Bronchial epithelial cell (primary cell): ENCODE measurements at places on chromosomes 2 and 18. TPM values are rescaled to one million over a fixed set of nuclear protein-coding genes. Genes with fewer than 3 reads are reported as not detected.

Gene CD207
- total RNA-seq: not detected in 2 replicates

- DNase-seq: no peak
Observed at GRCh38 chr2:218271865-218272530, 1.7 kb downstream of the PNKD start.

- DNase-seq: no peak
Observed at GRCh38 chr2:126849991-126850535, 48.6 kb upstream of the TEX51 start.

GRCh38 chr2:32932825-32933755 is 13.7 kb upstream of the LTBP1 start:
- peak; percentile 13 for DNase-seq

DNA sequence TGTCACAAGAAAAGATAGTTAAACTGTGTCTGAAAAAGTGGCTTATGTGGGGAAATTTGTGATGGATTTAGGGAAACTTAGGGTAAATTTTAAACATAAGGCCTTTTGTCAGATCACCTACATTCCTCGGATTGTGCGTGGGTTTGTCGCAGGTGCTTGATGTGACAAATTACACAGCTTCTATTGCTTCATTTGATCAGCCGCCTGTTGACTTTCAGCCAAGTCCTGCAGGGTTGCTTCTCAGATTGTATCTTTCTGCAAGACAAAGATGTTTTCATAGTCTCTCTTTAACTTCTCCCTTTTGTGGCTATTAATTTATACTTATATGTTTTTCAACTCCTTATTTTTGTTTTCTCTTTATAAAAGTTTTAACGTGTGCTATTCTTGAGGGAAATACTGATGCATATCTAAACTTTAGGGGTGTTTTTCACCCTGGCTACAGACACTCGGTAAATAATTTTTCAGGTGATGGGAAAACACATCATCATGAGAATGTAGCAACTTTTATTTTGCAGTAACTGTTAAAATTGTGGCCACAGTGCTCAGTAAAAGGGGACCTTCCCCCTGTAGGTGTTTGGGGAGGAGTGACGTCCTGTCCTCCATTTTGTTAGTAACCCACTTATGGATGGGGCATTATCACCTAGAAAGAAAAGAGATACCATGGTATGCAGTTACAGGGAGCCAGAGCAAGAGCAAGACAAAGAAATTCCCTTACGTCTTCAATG is 31.4 kb downstream of the GALM start:
- DNase-seq: no peak

DNA sequence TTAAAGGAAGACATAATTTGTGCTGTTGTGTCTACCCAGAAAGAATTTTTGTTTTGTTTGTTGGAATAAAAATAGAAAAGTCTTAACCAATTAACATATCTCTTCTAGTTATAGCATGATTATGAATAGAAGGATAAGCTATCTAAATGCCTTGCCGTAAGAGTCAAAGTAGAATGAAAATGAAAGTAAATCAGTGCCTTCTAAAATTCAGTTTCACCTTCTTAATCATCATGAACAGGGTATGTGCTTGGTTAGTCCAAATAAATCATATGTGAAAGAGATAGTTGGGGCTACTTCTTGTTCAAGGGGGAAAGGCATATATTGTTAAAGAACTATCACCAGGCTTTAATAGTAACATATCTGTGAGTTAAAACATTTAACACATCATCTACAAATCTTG is 91.5 kb downstream of the GULP1 start:
- DNase-seq: no peak

Gene EFR3B
- total RNA-seq: 0.13 TPM in 1 of 2 replicates, not detected in the other

- DNase-seq: peak; percentile 75
Observed at GRCh38 chr18:55144193-55144930, 185.1 kb upstream of the CCDC68 start.

Gene QPCT
- total RNA-seq: 6.1 and 7.6 TPM in 2 replicates

- no peak for DNase-seq
Observed at GRCh38 chr2:88078643-88079172, 11.1 kb downstream of the SMYD1 start.

Gene NMUR1
- total RNA-seq: not detected in 2 replicates

Gene ZNF804A
- total RNA-seq: not detected in 2 replicates

Gene GATA6
- total RNA-seq: 2.9 and 3.1 TPM in 2 replicates

DNA sequence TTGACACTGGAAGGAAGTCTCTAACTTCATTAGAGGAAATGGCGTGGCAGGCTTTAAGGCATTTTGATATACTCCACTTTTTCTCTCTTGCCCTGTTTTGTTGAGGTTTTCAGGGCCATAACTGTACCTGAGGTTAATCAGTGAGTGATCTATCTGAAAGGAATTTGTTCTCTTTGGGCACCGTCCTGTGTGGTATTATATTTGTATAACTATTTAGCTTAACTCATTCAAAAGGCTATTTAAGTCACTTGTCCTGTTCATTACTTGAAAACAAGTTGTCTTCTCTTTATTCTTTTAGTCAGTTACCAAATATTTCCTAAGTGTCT is 180.4 kb downstream of the NEDD4L start:
- no peak for DNase-seq

- DNase-seq: no peak
Observed at GRCh38 chr2:20637147-20637546, 13.8 kb downstream of the HS1BP3 start.

Gene EDAR
- under 0.01 and 0.90 TPM in 2 replicates for total RNA-seq

DNA sequence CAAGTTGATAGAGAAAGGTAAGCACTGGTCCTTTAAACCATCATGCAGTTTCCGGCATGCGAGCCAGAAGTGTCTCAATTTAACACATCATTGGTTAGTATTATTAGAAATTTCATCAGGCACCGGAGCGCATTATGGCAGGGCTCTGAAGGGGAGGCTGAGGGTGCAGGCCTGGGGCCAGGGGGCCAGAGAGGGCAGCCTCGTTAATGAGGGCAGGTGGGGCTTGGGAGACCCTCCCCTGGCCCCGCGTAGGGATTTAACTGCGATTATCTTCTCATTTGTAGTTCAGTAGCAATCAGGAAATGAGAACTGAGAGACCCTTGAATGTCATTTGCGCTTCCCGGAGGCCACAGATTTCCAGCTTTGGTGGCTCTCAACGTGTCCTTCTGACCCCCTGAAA is 246.4 kb downstream of the KLHL29 start:
- no peak for DNase-seq

DNA sequence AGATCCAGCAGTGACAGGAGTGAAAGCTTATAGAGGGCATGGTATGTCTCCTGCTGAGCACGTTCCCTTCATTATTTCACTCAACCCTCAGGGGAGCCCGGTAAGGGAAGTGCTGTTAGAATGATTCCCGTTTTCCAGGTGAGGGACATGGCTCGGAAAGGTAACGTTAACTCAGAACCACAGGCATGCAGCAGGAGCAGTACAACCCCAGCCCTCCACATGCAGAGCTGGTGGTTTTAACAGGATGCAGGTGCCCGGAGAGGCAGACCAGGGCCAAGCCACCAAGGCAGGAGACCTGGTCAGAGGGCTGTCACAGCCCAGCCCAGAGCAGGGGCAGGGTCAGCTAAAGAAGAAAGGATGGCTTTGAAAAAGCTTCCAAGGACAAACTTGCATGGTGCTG is 268.5 kb downstream of the SH3BP4 start:
- no peak for DNase-seq

DNA sequence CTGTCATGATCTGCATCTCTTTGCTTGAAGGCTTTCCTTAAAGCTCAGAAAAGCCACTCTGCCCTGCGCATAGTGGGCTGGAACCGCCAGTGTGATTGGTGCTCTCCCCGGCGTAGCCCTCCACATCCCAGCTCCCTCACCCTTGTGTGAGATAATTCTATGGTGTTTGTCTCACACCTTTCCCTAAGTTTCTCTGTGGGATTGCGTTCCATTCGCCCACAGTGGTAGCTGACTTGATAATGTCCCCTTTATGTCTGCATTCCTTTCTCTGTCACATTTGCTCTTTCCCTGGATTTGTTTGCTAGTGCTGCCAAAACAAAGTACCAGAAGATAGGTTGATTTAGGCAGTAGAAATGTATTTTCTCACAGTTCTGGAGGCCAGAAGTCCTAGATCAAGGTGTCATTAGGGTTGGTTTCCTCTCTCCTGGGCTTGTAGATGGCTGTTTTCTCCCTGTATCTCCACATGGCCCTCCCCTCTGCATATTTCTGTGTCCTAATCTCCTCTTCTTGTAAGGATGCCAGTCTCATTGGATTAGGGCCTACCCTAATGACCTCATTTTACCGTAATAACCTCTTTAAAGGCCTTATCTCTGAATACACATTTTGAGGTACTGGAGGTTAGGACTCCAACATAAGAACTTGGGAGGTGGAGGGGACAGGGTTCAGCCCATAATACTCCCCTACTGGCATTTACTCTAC is 7.4 kb upstream of the TMEM87B start:
- no peak for DNase-seq

- DNase-seq: peak; percentile 45
Observed at GRCh38 chr2:29601872-29602271, 319.5 kb downstream of the ALK start.

DNA sequence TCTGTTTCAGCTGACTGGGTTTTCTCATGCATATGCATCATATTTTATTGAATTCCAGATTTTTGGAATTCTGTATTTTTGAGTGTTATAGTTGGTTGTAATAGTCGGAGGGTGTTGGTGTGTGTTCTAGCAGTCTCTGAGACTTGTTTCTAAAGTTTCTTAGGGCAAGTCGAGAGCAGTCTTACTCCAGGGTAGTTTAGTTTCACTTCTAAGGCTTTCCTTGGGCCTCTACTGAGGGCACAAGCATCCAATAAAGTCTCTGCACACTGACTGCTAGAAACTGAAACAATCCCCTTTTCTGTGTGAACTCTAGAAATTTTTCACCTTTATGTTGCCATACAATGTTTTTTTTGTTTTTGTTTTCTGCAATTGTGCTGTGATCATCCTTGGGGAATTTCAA is 663.7 kb upstream of the LRATD1 start:
- DNase-seq: no peak

DNA sequence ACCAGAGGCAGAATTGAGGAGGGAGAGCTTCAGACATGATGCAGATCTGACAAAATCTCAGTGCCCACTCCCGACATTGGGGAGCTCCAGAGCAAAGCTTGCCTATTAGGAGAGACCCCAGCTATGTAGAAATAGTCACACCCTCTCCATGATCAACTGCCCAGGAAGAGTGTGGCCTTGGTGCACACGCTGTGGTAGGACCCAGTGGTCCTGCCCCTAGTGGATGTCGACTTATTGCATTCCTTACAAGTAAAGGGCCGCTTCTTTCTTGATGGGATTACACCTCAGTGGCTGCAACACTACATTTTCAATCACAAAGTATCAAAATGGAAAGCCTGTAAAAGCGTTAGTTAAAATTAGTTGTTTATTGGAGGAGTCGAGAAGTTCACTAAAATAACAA is 64.2 kb downstream of the VRK2 start:
- no peak for DNase-seq

Gene INO80C
- 5.3 and 9.5 TPM in 2 replicates for total RNA-seq

DNA sequence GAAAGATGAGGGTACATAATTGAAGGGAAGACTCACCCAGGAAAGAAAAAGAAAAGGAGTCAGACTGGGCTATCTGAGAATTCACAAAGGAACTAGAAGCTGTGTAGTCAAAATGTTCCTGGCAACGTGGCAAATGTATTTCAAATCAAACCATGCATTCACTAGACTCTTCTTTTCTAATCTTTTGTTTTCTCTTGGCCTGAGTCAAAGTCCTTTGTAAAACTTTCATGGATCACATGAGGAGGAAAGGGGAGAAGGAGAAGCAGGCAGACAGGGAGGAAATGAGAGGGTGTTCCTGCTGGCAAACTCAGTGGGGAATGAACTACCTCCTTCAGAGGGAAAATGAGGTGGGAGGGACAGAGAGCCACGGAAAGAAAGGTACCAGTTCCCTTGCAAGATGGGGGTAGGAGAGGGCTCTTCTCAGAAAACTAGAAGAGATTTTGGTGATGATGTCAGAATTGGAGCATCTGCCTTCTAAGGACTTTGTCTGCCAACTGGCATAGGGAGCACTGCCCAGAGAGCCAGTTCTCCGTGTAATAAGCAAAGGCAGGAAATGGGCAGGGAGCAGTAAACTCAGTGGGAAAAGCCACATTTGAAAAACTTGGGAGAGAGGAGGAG is 51.4 kb downstream of the SLC8A1 start:
- no peak for DNase-seq

- DNase-seq: no peak
Observed at GRCh38 chr18:3427944-3428343, 22.0 kb upstream of the TGIF1 start.

- DNase-seq: no peak
Observed at GRCh38 chr2:48316753-48317750, 212.9 kb upstream of the STON1 start.

DNA sequence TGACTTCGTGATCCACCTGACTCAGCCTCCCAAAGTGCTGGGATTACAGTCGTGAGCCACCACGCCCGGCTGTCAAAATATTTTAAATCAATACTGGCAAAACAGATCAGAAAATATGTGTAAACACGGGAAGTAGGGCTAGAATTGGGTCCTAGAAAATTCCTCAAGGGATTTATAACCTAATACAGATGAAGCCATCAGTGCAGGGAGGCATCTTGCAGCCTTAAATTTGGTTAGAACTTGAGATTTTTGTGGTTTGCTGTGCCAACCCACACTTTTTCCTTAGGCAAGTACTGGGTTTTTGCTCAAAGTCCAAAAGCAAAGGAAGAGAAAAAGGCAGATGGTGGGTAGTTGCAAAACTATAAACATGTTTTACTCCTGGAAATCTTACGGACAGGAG is 33.7 kb upstream of the NFE2L2 start:
- no peak for DNase-seq

Gene RUFY4
- total RNA-seq: not detected in 2 replicates

DNA sequence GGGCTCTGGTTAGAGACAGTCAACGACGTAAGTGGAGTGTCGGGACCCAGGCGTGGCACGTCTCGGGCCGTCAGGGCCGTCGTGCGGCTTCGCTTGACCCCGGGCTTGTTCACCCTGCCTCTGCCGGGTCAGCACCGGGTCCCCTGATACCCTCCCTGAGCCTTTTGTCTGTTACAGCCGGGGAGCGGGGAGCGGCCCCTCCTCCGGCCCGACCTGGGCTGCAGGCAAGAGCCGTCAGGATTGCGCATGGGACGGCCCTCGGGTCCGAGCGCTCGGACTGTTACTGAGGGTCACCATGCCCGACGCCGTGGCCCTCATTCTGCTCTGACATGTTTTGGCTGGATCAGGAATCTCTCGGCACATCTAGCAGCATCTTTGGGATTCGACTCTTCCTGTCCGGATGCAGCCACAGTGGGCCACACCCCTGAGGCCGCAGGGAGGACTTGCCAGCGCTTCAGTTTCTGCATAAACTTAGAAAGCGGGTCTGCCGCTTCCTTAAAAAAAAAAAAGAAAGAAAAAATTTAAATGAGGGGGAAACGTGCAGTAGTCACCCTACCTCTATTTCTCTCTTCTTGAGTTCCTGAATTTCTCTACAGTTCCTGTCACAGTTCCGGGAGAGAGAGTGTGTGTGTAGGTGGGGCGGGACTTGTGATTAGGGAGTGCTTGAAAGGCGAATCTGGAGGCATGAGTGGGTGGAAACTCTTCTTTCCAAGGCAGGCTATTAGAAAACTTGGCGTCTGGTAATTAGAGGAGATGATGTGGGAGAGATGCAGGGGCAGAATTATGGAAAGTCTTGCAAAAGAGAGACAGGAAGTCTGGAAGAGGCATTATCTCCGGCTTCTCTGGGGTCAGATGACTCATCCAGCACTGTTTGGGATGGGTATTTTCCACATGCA is 909 bp downstream of the TMEM87B start:
- DNase-seq: peak; percentile 78

GRCh38 chr2:175005733-175006264 is 618 bp upstream of the CHN1 start:
- no peak for DNase-seq
